ENCODE measurements at places on chromosomes 4 and X. TPM values are rescaled to one million over a fixed set of nuclear protein-coding genes. Genes with fewer than 3 reads are reported as not detected.

Gene NPNT
- 17.9 TPM for polyA plus RNA-seq

Gene NCBP2L
- 4.5 TPM for polyA plus RNA-seq

Gene MGAT4D
- 38.6 TPM for polyA plus RNA-seq

Gene BEX2
- polyA plus RNA-seq, result 82.7 TPM

Gene RXFP1
- 0.26 TPM for polyA plus RNA-seq

Gene STS
- polyA plus RNA-seq, result 4.6 TPM

DNA sequence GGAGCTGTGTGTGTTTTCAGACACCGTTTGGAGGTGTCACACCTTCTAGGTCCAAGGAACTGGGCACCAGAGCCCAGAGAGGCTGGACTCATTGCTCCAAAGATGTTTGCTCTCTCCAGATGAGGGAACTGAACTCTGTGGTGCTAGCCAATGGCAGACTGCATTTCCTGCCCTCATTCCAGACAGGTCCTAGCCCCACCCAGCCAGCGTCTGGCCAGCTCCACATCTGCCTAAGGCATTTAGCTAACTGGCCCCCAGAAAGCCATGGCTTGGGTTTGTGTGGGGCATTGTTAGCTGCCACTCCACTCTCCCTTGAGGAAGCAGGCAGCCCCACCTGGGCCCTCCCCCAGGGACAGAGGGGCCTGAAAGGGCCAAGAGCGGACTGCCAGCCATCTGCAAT is 11.4 kb downstream of the FGD1 start:
- no peak for DNase-seq

- no peak for DNase-seq
Observed at GRCh38 chr4:156322592-156322991, 368.9 kb upstream of the CTSO start.

DNA sequence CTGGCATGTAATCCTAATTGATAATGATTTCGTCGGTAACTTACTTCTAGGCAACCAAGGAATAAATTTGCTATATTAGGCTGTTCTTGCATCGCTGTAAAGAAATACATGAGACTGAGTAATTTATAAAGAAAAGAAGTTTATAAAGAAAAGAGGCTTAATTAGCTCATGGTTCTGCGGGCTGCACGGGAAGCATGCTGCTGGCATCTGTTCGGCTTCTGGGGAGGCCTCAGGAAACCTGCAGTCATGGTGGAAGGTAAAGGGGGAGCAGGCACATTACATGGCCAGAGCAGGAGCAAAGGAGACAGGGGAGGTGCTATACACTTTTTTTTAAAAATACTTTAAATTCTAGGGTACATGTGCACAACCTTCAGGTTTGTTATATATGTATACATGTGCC is 290.2 kb downstream of the STK32B start:
- no peak for DNase-seq

DNA sequence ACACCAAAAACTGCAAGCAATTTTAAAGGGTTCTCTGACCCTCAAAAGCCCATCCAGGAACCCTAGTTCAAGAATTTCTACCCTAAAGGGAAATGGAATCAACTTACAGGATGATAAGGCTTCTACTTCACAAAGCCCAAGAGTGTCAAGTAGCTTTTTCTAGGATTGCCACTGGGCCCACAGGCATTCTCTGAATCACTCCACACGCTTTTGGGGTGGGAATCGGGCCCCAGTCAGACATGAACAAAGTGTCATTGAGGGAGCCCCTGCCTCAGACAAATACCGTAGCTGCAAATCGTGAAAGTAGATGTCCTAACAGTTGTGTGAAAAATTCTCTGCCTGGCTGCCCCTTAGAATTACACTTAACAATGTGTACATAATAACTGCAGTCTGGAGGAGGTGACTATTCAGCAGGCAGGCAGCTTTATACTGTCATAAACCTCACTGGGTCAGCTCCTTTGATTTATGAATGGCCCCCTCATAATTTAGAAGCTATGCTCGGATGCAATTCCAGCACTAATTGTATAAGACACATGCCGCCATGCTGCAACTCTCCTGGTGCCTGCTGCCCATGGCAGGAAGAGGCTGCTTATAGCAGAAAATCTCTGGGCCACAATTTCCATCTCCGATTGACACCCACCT is 36.7 kb downstream of the CHRDL1 start:
- no peak for DNase-seq

GRCh38 chr4:108991551-108992328 is 228.9 kb upstream of the ETNPPL start:
- DNase-seq, result no peak

DNA sequence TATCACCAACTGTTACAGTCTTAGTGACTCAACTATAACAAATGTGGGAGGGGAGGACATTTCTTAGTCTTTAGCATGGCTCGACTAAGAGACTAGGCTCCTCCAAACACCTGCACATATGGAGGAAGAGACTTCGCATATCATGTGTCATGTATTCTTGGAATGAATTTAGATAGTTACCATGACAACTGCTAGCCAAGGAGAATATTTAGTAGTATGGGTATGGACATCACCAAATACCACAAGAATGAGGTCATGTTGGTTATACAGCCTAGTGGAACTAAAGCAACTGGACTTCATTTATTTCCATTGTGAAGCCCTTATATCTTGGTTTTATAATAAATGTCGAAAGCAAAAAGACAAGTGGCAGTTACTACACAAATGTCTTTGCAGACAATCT is 512.3 kb downstream of the CFAP47 start:
- no peak for DNase-seq

- DNase-seq, result no peak
Observed at GRCh38 chr4:26779674-26780073, 81.0 kb upstream of the STIM2 start.

DNA sequence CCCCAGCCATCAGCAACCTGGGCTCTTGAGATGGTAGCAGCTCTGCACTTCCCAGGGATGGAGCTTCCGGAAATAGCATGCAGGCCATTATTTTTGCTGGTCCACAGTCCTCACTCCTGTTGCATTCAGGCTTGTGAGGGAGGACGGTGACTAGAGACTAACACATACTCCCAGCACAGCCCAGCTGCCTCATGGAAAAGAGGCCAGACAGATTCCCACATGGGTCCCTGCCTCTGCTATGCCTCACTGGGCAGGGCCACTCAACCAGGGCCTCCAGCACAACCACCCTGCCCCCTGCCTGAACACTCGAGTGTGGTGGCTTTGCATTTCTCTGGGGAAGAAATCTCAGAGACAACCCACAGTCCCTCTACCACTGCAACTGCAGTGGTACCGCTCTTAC is 1195.1 kb downstream of the PCDH18 start:
- DNase-seq, result no peak

GRCh38 chr4:187500796-187501195 is 494.8 kb upstream of the ZFP42 start:
- no peak for DNase-seq

DNA sequence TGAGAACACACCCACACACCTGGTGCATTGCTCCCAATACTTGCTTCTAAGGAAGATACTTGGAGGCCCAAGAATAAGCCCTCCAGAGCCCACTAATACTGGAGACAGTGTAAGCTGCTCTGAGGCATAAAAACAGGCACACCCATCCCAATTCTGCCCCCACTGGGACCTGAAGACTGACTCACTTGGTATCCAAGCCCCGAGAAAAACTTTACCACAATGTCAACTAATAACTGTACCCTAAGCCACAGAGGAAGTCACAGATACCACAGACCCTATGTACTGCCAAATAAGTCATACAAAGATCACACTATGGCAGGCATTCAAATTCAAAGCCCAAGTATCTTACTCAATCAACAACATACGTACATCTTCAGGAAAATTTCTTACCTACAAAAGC is 398.2 kb upstream of the SPANXN1 start:
- no peak for DNase-seq

Data from testis (tissue), 5 donors.